ENCODE measurements at places on chromosomes 5 and 9.

DNA sequence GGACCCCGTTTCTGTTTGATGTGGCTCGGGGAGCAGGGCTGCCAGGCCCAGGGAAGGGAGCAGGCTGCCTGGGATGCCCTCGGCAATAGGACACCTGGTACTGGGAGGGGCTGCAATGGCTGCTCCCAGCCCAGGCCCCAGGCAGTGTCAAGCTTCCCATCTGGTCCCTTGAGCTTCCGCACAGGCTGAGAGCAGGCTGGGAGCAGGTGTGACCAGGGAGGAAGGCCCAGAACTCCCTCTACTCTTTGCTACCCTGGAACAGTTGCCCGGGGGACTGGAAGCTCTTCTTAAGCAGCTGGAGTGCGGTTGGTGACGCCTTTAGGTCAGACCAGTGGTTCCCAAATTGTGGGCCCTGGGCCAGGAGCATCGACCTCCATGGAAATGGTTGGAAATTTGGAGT, 186.9 kb downstream of the GADD45G start:
- no peak for ATAC-seq

DNA sequence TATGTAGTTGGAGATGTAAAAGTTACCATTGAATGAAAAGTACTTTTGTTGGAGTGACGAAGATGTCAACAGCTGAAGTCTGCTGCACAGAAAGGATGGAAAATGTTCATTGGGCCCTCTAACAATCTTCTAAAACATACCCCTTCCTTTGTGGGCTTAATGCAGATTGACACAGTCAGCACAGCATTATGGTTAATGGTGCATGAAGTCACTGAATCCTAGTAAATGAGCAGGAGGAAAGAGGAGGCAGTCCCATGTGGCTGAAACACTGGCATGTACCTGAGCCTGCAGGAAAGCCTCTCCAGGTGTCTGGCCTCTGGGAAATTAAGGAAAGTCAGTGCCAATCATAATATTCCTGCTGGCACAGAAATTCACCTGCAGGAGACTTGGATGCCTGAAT, 153.8 kb downstream of the ARL15 start:
- ATAC-seq, result no peak

GRCh38 chr5:179668391-179668790, 12.4 kb downstream of the CBY3 start:
- peak; percentile 83 for ATAC-seq

DNA sequence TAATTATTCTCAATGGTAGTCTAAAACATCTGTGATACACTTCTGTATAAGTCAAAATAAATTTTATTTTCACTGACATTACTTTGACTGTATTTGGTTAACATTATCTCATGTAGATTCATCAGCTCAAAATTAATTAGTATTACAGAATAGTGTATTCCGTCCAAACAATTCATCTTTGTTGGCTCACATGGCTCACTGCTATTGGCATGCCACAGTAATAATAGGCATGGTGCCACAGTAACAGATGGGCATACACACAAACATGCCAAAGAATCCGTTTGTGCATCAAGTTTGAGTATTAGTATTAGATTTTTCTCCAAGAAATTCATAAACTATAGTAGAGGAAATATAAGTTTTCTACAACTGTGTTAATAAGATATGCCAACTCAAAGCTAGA, 14.2 kb downstream of the AP3B1 start:
- ATAC-seq, result no peak

DNA sequence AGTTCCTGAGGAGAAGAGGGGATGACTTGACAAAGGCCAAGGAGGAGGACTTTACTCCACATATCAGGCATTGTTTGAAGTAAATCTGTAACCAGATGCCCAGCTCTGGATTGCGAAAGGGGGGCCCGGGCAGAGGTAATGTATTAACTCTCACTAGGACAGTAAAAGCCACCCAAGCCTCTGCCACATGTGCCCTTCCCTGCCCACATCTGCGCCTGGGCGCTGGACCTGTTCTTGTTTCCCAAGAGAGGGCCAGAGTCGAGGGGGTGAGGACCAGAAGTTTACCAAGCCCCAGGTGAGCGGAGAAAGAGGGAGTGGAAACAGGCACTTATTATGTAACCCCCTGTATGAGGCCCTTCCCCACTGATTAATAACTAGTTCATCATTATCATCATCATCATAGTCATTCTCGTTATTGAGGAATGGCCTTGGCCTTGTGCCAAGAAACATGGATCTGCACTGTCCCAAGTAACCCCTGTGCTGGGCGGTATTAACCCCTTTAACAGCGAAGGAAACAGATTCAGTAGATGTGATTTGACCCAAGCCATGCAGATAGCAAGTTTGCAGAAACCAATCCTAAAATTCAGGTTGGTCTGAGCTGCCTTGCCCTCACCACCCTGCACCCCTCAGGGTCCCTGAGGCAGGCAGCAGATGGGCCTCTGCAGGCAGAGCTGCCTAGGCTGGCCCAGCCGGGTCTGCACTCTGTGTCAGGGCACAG, at the start of gene SLC23A1:
Gene SLC23A1 (minus strand): TSS at position 23 of the 718 bp plus-strand sequence. CDS start 44 bp downstream, outside the sequence.
- no peak for ATAC-seq

DNA sequence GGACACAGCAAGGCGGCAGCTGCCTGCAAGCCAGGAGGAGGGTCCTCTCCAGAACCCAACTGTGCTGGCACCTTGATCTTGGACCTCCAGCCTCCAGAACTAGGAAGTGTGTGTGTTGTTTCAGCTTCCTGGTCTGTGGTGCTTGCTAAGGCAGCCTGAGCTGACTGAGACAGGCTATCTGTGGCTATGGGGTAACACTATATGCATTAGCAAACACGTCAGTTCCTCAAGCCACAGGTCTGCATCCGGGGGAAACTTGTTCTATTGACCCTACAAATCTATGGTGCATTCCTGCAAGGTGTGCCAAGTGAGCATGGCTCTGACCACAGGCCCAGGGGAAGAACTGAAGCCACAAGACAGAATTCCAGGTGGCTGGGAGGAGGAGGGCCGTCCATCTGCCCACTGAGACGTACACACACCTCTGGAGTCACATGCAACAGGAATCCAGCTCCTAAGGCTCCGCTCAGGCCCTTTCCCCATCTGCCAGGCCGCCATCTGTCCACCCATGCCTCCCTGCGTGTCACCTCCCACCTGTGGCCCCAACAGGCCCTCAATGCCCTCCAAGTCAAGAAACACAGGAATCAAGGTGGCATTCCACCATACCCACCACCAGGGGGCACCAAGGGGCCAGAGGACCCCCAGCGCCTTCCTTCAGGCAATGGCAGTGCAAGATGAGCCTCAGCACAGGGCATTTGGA, 174.9 kb downstream of the ROR2 start:
- peak; percentile 67 for ATAC-seq

- ATAC-seq, result no peak
Observed at GRCh38 chr5:66629446-66629845, 33.3 kb downstream of the MAST4 start.

DNA sequence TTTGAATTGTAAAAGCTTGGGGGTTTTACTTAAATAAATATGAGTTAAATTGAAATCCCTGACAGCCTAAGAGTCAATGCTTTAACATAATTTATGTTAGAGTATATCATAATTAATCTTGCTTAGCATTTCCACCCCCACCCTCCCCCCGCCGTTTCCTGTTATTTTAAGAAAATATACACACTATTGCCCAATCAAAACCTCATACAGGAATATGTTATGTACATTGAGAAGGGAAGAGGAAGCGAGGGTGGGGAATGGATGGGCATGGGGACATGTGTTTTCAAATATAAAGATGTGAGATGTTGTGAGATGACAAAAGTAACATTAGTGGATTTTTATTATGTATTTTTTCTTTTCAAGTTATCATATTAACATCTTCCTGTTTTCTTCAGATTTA, 561.1 kb upstream of the MEF2C start:
- no peak for ATAC-seq

DNA sequence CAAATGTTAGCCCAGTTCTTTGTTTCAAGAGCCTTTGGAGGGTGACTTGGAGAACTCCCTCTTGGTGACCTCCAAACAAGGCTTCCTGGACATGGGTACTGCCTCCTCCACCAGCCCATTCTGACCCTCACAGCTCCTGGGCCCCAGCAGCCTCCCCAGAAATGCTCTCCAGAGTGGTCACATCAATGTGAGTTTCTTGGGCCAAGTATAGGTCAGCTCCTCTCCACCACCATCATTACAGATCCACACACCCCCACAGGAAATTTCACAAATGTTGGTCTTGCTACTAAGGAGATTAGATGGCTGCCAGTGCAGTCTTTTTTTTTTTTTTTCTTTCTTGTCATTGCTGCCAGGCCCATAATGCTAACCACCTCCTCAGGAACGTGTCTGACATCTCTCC, 410.7 kb downstream of the DTWD2 start:
- no peak for ATAC-seq

DNA sequence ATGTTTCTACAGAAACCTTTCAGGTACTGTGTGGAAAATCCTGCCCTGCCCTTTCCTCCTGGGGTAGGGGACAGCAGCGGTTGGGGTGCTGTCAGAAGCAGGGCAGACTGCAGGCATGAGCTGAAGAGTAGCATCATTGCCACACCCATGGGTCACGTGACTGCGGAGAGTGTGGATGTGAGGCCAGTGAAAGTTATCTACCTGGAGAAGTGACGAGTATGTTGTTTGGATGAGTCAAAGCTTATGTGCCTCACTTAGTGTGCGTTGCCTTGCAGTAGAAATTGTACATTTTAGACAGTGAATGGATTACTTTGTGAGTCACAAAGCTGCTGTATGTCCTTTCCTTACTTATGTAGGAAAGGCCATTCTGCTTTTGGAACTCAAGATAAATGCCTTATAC, 21.7 kb upstream of the ACTBL2 start:
- ATAC-seq, result no peak

DNA sequence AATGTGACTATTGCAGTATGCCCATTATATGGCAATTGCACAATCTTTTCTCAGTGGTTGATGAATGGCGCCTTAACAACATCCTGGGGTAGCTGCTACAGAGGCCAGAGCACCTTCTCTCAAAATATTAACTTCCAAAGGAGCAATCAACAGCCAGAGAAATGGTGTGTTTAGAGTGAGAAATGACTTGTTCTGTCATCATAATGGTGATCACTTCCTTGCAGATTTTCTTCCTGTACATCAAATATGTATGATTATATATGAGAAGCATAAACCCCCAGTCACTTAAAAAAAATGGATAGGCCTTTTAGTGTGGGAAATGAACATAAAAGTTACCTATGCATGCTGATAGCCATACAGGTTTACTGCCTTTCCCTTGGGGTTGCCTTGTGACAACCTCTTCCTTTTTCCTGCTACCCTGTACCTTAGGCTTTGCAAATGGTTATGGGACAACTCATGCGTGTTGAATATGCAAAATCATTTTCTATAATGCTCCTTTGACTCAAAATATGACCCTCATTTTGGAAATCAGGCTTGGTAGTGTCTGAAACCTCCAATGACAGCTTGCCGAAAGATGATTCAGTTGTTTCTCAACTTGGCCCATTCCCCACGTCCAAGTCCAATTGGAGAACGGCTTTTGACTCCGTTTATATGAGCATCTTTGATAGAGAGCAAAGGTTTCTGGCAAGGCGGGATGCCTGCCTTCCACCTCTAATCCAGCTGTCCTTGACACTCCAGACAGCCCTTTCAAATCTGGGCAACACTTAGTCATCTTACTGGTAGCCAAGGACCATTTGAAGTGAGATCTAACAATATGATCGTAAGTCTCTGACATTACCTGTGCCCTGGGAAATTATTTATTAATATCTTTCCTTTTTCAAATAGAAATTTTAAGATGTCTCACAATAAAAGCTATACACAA, 69.3 kb downstream of the SLC1A1 start:
- no peak for ATAC-seq

DNA sequence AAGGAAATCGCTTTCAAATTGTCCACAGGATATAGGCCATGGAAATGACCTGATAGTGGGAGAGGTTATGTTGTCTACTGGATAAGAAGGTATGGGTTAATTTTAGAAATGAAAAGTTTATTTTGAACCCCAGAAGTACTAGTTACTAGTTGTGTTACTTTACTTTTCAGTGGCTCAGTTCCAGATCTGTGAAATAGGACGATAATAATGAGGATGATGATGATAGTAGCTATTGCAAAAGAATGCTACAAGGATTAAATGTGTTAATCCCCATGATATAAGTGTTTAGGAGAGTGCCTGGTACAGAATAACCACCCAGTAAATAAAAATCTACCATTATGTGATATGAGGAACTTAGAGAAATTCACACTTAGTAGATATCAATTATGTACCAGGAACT, 120.8 kb downstream of the PDE4D start:
- no peak for ATAC-seq
